ENCODE measurements at places on chromosomes 16 and 17. TPM values are rescaled to one million over a fixed set of nuclear protein-coding genes. Genes with fewer than 3 reads are reported as not detected.

GRCh38 chr17:1096215-1096614 lies 83.6 kb downstream of the ABR start:
- no peak for DNase-seq

The CARD14 gene
- 0.52 TPM for total RNA-seq

The GAS2L2 gene
- not detected for total RNA-seq

- DNase-seq, result no peak
These were observed 22.0 kb downstream of the SALL1 start for GRCh38 chr16:51129105-51129504.

DNA sequence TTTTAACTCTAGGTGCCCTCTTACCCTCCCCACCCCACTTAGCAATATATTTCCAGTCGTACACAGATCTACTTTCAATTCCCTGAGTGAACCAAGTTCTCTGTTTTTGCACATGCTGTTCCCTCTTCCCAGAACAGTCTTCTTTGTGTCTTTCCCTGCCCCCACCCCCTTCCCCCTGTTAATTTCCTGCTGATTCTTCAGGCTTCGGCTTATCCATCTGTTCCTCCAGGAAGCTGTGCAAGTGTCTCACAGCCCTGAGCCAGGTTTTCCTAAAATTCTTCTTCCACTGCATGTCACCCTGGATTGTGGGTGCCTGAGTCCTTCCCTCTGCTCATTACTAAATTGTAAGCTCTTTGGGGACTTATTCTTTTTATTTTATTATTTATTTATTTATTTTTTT lies 12.4 kb upstream of the SPOP start:
- DNase-seq, result no peak

GRCh38 chr17:51152766-51153209 lies 571 bp upstream of the NME1 start:
- DNase-seq, result peak; percentile 37

The CACNA1G gene
- total RNA-seq, result 0.17 TPM

The GUCY2D gene
- total RNA-seq, result not detected

DNA sequence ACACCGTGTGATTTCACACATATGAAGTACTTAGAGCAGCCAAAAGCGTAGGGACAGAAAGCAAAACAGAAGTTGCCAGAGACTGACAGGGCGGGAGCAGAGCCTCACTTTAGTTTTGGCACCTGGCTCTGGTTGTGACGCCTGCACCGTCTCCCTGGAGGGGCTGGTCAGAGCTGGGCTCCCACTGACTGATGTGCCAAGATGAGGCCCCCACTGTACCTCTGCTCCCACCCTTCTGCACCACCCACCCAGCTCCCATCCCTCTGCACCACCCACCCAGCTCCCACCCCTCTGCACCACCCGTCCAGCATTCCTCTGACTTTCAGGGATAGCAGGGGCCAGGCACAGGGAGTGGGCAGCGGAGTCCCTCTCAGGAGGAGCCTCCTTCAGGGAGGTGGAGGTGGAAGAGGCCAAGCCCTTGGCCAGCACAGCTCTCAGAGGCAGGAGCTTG lies 3.2 kb upstream of the PRSS21 start:
- DNase-seq, result no peak

DNA sequence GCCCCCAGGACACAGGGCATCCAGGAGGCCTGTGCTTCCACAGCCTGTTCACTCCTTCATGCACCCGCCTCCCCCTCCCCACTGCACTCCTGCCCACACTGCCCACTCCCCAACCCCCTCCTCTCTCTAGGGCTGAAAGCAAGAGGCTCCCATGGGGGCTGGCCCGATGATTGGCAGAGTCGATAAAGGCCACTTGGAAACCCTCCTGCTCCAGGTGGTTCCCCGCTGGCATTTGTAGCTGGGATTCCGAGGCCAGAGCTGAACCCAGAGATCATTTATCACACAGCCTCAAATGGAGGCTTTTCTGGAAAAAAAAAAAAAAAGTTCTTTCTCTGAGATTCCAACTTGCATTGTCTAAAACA lies 74.1 kb downstream of the SREBF1 start:
- no peak for DNase-seq

The HAGHL gene
- 25.3 TPM for total RNA-seq

- no peak for DNase-seq
These were observed 35.8 kb downstream of the MAF start for GRCh38 chr16:79564671-79565107.

- no peak for DNase-seq
These were observed 8.1 kb downstream of the CRISPLD2 start for GRCh38 chr16:84827897-84828296.

The TIGD7 gene
- total RNA-seq, result 7.0 TPM

The FGF11 gene
- 0.89 TPM for total RNA-seq

The KRTAP2-3 gene
- 0.69 TPM for total RNA-seq

The CTCF gene
- 30.3 TPM for total RNA-seq

The MILR1 gene
- 6.6 TPM for total RNA-seq

DNA sequence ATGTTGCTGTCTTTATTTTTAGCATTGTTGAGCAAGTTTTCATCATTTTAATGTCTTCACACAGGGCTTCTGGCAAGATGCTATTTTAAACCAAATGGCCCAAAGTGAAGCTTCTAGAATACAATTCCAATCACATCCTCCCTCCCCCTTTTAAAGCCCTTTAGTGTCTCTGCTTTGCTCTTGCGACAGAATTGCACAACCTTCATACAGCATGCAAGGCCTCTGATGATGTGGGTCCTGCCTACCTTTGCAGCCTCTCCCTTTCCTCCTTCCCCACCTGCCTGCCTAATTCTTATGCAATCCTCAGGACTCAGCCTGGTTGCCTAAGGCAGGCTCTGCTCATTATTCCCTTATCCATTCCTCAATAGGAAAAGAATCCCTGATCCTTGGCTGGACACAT lies 381.7 kb downstream of the SLC39A11 start:
- DNase-seq, result no peak

The KIFC3 gene
- total RNA-seq, result 77.9 TPM

- no peak for DNase-seq
These were observed 53.7 kb downstream of the SNX20 start for GRCh38 chr16:50627419-50627818.

- no peak for DNase-seq
These were observed 3.4 kb downstream of the LCAT start for GRCh38 chr16:67940446-67941089.

GRCh38 chr16:66444049-66444481 lies 17.0 kb downstream of the BEAN1 start:
- no peak for DNase-seq

DNA sequence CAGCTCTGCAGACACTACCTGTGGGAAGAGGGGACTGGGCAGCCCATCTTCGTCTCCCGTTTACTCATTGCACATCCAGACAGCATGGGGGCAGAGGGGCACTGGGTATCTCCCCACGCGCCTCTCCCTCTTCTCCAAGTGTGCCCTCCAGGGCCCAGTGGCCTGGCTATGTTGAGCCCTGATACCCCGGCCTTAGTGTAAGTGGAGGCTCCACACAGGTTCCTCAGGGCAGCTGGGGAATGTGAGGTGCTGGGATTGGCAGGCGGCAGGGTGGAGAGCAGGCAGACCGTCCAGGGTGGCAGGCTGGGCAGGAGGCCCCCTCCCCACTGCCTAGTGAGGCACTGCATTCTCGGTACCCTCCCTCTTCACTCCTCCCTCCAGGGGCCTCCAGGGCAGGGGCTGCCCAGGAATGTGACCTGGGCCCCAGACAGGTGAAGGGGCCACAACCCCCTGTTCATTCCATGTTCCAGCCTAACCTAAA lies 13.2 kb upstream of the NAGLU start:
- DNase-seq, result no peak
